ENCODE measurements at places on chromosomes 12 and 14.

GRCh38 chr14:102500158-102500662 lies 9.4 kb downstream of the ANKRD9 start:
- DNase-seq, result no peak

- DNase-seq, result no peak
These were observed 2.3 kb upstream of the ADSS1 start for GRCh38 chr14:104721505-104722431.

GRCh38 chr14:90703841-90704737 lies 112.1 kb downstream of the TTC7B start:
- no peak for DNase-seq

GRCh38 chr14:32939254-32940065 lies 781 bp downstream of the NPAS3 start:
- DNase-seq, result peak; percentile 58

DNA sequence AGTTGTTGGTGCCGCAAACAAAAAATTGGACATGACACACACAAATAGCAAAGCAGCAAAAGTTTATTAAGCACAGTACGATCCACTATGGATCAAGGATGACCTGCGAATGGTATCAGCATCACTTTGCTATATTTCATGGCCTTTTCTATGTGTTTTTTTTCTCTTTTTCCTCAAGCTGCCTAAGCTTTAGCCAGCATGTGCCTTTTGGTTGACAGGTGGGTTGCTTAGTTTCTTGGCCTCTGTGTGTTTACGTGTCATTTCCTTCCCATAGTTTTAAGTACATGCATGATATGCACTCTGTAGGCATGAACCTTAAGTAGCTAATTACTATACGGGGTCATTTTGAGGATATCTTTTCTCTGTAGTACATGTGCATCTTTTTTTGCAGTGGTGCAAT lies 9.8 kb downstream of the CD4 start:
- no peak for DNase-seq

DNA sequence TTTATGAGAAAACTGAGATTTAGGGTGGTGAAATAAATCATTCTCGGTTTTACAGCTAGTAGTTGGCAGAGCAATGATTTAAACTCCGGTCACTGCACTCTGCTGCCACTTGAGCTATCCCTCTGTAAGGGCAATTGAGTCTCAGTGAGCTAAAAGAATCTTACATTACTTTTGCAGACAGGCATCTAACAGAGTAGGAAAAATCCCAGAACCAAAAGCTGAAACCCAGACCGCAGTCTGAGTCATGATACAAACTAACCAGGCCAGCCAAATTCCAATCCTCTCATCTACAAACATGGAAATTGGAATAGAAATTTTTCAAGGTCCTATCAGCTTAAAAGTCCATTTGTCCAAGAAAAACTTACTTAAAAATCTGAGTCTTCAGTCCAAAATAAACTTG lies 73.7 kb downstream of the ANKS1B start:
- DNase-seq, result no peak

GRCh38 chr12:69067713-69068112 lies 134.7 kb upstream of the CPM start:
- DNase-seq, result no peak

DNA sequence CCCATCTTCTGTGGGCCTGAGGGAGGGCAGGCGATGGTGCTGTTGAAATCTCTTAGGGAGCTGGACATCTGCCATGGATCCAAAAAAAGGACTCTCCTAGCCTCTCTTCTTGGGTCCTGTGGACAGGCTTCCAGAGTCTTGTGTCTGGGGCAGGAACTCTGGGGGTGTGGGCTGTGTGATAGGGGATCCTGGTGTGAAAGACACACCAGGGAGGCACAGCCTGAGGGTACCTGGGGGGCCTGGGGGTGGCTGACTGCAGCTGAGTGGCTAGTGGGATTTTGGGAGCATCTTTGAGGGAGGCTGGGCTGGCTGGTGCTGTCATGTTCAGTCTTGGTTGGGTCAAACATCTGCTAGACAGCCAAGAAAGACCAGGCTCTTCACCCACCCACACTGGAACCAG lies 1.8 kb upstream of the KRT83 start:
- no peak for DNase-seq

GRCh38 chr12:91367234-91367849 lies 184.7 kb upstream of the DCN start:
- DNase-seq, result no peak

- DNase-seq, result no peak
These were observed 22.2 kb upstream of the TESC start for GRCh38 chr12:117121441-117121840.

DNA sequence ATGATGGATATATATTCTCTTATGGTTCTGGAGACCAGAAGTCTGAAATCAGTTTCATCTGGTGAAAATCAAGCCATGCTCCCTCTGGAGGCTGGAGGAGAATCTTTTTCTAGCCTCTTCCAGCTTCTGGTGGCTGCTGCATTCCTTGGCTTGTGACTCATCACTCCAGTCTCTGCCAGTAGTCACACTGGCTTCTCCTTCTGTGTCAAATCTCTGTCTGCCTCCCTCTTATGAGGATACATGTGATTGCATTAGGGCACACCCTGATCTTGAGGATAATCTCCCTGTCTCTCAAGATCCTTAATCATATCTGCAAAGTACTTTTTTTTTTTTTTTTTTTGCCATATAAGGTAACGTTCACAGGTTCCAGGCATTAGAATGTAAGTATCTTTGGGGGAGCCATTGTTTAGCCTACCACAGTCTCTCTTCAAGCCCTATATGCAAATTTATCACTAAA lies 17.7 kb downstream of the DNAL1 start:
- DNase-seq, result no peak

- DNase-seq, result no peak
These were observed 466.6 kb downstream of the EGLN3 start for GRCh38 chr14:33484264-33484663.

DNA sequence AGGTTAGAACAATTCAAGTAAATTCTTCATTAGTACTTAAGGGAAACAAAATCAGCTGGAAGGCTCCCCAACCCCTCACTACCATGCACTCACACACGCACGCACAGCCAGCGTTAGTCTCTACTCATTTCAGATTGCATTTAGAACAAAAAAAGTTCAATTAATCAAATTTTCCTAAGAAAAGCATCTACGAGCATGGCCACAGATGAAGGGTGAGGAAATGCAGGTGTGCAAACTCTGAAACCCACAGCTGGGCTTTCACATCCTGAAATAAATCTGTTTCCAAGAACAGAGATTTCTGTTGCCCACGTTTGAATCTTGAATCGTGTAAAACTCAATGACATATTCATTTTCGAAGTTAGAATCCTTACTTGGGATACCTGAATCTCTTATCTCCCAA lies 62.6 kb downstream of the SEL1L start:
- no peak for DNase-seq

- peak; percentile 28 for DNase-seq
These were observed 8.5 kb upstream of the CFL2 start for GRCh38 chr14:34722723-34723545.

DNA sequence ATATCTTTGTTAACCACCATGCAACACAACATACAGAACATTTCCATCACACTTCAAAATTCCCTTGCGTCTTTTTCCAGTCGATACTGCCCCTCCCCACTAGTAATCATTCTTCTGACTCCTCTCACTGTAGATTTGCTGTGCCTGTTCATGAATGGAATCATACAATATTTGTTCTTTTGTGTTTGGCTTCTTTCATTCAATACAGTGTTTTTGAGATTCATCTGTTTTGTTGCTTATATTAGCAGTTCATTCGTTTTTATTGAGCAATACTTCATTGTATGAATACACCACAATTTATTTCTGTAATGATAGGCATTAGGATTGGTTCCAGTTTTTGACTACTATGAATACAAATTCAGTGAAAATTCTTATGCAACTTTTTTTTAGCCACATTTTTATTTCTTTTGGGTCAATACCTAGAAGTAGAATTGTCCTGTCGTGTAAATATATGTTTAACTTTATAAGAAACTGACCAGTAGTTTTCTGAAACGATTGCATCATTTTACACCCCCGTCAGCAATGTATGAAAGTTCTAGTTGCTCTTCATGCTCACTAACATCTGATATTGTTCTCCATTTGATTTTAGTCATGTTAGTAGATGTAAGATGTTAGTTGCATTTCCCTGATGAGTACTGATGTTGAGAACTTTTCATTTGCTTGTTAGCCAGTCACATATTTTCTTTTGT lies 127.5 kb downstream of the TGFB3 start:
- no peak for DNase-seq

DNA sequence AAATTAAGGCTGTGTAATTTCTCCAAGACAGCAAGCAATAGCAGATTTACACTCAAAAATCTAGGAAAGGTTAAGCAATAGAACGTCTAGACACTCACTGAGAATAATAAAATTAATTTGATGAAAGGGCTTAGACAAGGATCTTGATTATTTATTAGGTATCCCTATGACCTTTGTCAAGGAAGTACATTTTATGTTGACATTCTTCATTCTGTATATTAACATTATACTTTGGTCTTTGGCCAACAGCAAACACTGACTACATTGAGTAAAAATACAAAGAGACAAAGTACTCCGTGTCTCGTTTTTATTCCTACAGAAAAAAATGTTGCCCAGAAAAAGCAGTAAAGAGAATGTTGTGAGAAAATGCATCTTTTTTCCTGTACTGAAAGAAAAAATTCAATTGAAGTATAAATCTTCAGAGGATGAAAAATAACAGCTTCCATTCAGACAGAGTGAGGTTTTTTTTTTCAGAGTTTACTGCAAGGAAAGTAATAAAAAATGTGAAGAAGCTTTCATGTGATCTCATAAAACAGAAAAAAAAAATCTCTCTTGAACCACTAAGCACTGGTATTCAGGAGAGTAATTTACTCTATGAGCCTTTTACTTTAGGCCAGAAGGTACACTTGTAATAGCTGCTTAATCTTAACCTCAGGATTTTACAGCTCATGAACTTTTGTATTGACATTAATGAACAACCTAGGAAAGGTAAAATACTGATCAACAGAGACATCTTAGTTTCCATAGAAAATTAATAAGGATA lies 605.0 kb downstream of the FSCB start:
- no peak for DNase-seq

DNA sequence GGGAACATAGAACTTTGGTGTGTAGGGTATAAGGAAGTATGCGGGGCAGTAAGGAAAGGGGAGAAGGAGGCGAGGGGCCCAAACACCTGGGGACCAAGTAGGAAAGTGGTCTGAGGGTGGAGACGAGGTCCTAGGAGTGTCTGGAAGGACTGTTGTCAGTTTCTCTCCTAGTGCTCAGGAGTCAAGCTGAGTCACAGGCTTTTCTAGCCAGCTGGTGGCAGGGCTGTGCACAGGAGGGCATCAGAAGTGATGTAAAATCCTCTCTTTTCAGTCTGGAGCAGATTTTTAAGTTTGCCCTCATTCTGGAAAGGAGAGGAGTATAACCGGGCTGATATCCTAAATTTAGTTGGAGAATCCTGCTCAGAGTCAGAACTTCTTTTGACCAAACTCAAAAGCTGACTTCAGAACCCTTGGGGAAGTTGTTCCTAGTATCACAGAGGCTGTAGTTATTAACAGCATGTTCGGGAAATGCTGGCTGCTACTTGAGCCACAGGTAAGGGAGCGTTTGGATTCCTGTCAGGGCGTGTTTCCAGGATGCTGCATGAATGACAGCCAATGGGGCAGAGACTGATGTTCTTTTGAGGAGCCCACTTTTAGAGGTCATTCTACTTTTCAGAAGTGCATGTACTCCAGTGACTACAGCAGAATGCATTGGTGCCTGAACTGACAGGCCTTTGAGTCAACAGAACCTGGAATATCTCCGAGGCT lies 19.3 kb downstream of the ZNF664 start:
- no peak for DNase-seq

GRCh38 chr14:21098076-21098891 lies at the start of gene ZNF219:
Gene ZNF219 (minus strand): TSS chr14:21098655. CDS start chr14:21093591, 5,064 bp downstream.
- DNase-seq, result peak; percentile 41

DNA sequence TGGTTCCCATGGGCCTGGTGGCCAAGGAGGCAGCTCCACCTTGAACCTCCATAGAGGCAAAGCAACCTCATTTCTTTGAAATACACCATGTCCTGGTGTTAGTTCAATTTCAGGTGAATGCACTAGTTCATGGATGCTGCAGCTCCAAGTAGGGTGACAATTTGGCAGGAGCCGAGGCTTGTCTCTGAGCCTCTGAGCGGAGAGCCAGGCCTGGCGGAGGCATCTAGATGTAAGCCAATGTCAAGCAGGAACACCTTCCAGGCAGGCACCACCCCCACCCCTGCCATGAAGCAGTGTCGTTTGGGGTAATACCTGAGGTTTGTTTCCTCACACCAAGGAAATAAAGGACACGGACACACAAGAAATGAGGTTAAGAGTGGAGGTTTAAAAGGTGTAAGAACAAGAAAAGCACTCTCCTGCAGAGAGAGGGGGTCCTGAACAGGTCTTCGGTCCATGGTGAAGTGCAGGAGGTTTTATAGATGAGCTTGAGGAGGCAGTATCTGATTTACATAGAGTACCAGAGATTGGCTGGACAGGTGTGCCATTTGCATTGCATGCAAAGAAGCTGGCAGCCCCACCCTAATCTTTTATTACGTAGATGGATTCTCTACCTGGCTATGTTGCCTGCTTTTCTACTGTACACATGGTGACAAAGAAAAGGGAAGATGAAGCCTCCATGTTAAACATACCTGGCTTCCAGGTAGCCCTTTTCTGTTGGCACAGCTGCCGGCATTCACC lies 60.3 kb downstream of the RIN3 start:
- DNase-seq, result no peak

GRCh38 chr12:115176741-115177400 lies 492.9 kb upstream of the TBX3 start:
- no peak for DNase-seq

DNA sequence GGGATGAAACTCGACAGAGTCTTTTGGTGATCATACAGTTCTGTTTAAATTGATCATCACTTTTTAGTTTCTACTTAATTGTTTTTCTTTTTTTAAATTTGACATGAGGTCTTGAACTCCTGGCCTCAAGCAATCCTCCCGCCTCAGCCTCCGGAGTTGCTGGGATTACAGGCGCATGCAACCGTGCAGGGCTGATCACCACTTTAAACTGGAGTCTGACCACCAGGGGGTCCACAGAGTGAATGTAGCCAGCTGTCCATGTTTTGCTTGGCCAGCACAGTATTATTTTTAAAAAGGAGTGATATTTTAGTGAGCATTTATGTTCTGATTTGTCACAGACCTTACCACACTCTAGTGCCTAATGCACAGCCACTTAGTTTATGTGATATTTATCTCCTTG lies 10.7 kb downstream of the DAAM1 start:
- no peak for DNase-seq
